ENCODE measurements at places on chromosomes 13 and 19.

DNA sequence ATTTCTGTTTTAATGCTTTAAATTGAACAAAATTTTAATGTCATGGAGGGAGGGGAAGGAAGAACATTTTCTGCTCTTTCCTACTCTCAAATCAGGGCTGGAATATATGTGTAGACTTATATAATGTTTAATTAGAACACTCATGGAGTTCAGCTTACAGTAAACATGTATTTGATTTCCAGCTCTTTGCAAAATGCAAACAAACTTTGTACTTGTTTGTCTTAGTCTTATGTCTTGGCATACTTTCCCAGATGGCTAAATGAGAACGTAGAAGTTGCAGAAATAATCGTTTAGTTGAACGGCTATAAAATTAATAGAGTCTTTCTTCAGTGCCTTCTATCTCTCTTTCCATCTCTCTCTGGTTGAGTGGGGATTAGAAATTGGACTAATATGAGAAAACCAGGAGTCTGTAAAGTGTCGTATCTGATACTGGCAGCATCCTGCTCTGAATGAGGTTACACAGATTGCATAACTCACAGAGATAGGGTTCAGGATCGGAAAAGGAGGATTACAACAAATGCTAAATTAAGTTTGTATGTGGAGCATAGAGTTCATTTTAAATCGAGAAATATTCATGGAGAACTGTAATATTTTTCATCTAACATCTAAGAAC, 82.3 kb downstream of the FGF9 start:
- DNase-seq: no peak

DNA sequence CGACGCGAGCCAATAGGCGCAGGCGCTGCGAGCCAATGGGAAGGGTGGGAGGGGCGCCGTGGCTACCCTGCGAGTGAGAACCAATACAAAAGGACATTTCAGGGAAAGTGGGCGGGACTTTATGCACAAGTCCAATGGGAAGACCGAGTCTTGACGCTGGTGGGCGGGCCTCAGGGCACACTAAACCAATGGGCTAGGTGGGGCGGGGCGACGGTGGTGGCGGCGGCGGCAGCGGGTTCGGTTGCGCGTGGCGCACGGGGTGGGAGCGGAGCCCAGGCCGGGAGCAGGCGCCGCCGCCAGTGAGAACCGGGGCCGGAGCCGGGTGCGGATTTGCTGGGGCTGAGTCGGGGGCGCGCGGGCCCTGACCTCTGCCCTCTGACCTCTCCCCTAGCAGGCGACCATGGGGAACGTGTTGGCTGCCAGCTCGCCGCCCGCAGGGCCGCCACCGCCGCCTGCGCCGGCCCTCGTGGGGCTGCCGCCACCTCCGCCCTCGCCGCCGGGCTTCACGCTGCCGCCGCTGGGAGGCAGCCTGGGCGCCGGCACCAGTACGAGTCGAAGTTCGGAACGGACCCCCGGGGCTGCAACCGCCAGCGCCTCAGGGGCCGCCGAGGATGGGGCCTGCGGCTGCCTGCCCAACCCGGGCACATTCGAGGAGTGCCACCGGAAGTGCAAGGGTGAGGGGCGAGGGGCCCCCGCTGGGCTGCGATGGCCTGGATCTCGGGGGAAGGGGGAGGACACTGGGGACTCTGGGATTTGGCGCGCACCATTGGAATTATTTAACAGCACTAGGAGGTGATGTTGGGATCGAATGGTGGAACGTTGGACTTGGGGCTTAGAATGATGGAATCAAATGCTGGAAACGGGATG, at the start of gene TOMM40:
TSS of gene TOMM40 (plus strand) at position 239 of the 867 bp plus-strand sequence. CDS start at position 401, 162 bp downstream.
- DNase-seq: no peak

GRCh38 chr13:37277435-37278144, 172.1 kb upstream of the CSNK1A1L start:
- DNase-seq: no peak

DNA sequence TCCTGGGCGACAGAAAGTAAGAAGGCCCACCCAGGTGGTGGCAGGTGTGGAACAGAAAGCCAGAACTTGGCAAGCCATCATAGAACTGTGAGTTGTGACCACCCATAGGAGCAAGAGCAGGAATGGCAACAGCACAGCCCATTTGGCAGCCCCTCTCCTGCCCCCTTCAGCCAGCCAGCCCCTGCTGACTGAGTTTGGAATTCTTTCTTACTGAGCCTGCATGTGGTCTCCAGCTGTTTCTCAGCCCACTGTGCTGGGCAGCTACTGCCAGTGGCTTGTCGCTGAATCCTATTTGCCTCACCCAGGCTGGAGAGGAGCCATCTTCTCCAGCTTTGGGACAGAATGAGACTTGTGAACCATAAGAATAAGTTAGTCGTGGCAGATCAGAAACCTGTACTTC, 28.3 kb downstream of the CNMD start:
- no peak for DNase-seq

GRCh38 chr13:95643936-95644598, 439 bp downstream of the DZIP1 start:
- no peak for DNase-seq

GRCh38 chr13:42223681-42224080, 48.3 kb upstream of the AKAP11 start:
- no peak for DNase-seq

GRCh38 chr13:28479005-28479404, 15.9 kb downstream of the FLT1 start:
- no peak for DNase-seq

- DNase-seq: no peak
Observed at GRCh38 chr19:16587833-16588823, 15.9 kb upstream of the SLC35E1 start.

DNA sequence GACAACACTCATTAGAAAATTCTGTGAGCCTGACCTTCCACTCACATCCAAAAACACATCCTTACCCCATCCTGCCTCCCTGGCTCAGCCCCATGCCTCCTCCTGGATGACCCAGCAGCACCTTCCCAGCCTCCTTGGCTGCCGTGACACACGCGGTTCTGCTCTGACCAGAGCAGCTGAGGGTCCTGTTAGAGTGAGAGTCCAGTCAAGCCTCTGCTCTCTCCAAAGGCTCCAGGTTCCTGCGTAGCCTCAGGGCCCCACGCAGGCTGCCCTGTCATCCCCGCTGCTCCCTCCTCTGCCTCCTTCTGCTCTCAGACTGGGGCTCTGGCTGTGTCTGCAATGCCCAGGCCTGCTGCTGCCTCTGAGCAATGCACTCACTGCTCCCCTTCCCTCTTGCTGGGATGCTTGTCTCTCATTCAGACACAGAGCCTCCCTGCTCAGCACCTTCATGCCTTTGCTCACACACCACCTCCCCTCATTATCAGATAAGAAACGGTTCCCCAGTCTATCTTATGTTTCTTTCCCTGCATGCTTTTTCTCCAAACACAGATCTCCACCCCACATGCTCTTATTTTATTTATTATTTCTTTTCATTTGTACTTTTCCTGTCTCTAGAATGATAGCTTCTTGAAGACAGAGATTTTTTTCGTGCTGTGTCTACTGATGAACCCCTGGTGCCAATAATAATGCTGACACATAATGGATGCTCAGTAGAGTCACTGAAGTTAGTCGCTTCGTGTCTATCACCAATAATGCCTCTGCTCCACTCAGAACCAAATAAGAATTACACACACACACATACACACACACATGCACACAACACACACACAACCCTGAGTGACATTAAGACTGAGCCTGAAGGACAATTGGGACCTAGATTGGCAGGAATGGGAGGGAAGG, 10.2 kb upstream of the SIGLEC6 start:
- DNase-seq: no peak

- no peak for DNase-seq
Observed at GRCh38 chr19:33266974-33267484, 35.3 kb downstream of the CEBPA start.

DNA sequence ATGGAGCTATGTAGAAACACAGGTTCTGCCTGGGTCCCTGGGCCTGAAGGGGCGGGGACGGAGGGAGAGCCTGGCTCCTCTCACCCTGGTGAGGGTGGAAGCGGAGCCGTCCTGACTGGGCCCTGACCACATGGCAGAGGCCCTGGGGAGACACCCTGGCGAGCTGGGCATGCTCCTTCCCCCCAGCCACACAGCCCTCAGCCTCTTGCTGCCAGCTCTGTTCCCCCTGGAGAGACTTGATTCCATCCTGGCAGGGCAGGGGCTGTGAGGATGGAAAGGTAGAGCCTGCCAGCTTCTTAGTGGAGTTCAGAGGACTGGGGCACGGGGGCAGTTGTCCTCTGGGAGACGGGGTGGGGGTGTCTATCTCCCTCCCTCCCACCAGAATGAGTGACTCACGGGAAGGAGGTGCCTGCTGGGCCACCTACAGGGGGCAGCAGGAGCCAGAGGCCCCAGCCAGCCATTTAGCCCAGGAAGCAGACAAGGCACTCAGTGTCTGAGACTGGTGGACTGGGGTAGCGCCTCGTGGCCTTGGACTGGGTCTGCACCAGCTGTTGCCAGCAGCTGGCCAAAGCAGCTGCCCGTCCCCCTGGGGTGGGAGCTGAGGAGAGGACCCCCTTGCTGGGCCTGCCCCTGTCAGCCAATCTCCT, 22.8 kb upstream of the RNF17 start:
- no peak for DNase-seq

- no peak for DNase-seq
Observed at GRCh38 chr19:1315470-1316166, 29.9 kb downstream of the EFNA2 start.

DNA sequence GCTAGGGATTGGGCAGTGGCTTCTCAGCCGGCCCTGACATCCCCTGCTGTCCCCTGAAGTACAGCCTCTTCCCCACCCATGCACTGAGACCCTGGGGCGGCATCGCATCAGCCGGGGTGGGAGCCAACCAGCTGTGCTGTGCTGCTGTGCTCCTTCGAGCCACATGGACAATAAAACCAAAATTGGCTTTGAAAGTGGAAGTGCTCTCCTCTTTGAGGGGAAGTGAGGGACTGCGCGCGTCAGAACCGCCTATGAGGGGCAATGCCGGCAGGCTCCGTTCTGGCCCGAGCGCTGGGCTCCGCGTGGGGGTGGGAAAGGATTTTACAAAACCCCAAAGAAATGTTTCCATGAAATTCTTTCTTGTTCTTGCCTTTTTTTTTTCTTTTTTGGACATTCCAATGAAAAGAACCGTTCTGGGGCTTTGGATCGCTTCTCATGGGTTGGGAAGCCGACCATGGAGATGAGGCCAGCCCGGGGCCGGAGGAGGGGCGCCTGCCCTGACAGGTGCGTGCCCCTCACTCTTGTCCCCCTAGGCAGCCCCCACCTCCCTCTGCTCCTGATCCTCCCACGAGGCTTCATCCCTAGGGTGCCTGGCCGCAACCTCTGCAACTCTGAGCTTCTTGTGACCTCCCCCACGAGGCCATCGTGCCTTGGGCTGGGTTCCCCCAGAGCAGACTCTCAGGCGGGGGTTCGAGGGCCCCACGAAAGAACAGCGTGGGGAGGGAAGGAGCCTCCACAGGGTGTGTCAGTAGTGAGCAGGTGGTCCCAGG, 22.6 kb downstream of the KLHL26 start:
- no peak for DNase-seq

DNA sequence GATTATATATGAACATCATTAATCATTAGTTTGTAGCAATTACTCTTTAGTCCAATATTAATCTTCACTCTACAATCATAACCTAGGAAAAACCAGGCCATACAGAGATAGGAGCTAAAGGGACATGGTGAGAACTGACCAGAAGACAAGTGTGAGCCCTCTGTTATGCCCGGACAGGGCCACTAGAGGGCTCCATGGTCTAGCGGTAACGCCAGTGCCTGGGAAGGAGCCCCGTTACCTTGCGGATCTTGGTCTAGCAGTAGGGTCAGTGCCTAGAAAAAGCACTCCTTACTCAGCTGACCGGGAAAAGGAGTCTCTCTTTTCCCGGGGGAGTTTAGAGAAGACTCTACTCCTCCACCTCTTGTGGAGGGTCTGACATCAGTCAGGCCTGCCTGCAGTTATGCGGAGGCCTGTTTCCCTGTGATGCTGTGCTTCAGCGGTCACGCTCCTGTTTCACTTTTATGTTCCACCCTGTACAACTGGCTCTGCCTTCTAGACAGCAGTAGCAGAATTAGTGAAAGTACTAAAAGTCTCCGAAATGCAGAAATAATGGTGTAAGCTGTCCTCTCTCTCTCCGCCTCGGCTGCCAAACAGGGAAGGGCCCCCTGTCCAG, 13.8 kb downstream of the OR7D4 start:
- DNase-seq: peak; percentile 44

- DNase-seq: no peak
Observed at GRCh38 chr19:3296034-3296433, 70.3 kb upstream of the NFIC start.

GRCh38 chr13:112947796-112948195, 21.2 kb upstream of the MCF2L start:
- no peak for DNase-seq

GRCh38 chr13:105670179-105670990, 865.1 kb downstream of the EFNB2 start:
- no peak for DNase-seq

- no peak for DNase-seq
Observed at GRCh38 chr19:20250627-20251026, 83.6 kb downstream of the ZNF486 start.

DNA sequence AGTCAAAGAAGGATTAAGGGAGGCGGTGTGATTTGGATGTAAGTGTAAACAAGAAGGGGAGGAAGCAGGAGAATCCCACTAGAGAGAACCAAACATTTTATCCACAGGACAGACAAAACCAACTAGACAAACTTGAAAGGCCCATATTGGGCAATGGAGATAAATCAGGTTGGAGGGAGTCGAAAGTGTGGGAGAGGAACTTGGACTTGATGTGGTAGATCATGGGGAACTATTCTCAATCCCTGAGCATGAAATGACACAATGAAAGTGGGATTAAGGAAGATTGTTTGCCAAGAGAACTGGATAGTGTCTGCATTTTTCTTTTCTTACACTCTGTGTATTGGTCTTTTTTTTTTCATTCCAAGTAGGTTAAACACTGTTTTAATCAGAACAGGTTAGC, 17.9 kb downstream of the GPR183 start:
- no peak for DNase-seq

DNA sequence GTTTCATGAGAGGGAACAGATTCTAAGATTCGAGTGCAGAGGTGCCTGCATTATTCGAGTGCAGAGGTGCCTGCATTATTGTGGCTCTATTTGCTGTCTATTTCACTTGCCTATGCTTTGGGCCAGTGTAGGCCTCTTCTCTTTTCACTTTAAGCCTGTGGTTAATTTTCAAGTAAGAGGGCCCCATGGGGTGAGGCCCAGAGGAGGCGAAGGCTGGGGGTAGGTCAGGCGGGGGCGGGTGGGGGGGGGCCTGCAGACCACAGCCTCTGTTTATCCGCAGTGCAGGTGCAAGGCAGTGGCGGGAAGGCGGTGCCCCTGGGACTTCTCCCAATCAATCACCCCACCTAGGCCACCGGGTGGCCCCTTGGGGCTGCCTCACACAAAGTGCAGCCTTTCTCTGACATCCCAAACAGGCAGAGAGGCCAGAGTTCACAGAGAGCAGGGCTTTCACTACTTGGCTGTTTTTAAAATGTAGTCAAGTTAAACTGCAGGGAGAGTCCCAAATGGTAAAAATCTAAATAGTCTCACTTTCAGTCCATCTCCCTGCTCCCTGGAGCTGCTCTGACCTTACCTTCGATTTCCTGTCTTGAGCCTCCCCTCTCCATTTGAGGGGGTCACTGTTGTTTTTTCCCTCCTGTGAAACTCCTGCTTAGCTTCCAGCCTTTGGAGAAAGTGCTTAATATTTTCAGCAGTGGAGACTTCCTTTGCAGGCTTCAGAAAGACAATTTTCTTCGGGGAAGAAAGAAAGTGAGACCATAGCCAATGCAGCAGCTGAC, 249.0 kb downstream of the DLEU7 start:
- DNase-seq: no peak

- no peak for DNase-seq
Observed at GRCh38 chr19:58538257-58539168, 5.4 kb upstream of the TRIM28 start.

- DNase-seq: no peak
Observed at GRCh38 chr13:103276775-103277498, 210.7 kb upstream of the SLC10A2 start.

All from activated naive CD8-positive, alpha-beta T cell treated with anti-CD3 and anti-CD28 coated beads, Interleukin-2, amount 50 U/mL, for 16 hours (primary cell).